Non-pigmented ciliary epithelial cell (primary cell): ENCODE measurements at places on chromosomes 5 and 9.

- DNase-seq = peak; percentile 47
Observed at GRCh38 chr5:172008689-172009141, 2.3 kb upstream of the FBXW11 start.

- no peak for DNase-seq
Observed at GRCh38 chr5:149121145-149121544, 20.1 kb upstream of the ABLIM3 start.

- no peak for DNase-seq
Observed at GRCh38 chr9:111154081-111154562, 115.9 kb upstream of the LPAR1 start.

DNA sequence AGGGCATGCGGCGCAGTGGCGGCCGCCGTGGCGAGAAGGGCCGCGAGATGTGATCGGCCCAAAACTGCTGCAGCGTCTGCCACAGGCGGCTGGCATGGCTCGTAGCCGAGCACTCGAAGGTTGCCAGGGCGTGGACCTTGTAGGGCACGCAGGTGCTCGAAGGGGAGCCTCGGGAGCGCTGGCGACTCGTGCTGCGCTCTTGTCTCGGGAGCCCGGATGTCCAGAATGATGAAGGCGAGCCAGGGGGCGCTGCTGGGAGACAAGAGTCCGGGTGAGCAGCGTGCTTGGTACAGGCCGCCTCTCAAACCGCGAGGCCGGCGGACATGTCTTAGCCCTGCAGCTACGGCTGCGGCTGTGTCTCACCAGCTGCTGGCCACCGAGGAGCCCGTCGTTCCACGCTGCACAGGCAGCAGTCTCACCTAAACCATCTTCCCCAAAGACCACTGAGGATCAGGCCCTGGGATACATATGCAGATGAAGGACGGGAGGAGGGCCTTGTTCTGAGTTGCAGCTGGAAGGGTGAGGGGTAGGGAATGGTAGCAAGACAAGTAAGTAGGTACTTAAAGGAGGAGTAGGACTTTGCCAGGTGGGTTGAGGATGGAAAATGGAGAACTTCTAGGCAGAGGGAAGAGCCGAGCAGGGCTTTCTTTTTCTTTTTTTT is 1.7 kb downstream of the CBY3 start:
- DNase-seq = no peak

DNA sequence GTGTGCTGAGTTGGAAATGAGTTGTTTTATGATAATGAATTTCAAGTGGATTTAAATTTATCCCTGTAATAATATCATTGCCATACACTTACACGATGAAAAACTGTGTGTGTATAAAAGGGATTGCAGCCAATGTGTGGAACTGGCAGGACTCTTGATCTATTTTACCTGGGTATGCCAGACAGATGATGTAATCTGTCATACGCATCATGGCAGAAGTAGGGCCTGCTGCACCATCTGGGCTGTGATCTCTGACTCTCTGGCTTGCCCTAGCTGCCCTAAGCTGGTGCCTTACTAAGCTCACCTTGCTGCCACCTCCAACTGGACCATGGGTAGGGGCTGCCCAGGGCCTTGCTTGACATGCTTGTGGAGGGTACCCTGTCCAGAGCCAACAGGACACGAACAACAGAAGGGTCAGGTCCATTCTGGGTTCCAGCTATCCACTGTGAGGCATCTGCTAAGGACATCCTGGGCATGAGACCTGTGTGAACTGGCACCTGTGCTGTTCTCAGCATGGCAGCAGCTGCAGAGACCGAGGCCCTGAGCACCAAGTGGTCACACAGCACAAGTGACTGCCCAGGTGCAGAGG is 184.2 kb downstream of the FSTL4 start:
- no peak for DNase-seq

DNA sequence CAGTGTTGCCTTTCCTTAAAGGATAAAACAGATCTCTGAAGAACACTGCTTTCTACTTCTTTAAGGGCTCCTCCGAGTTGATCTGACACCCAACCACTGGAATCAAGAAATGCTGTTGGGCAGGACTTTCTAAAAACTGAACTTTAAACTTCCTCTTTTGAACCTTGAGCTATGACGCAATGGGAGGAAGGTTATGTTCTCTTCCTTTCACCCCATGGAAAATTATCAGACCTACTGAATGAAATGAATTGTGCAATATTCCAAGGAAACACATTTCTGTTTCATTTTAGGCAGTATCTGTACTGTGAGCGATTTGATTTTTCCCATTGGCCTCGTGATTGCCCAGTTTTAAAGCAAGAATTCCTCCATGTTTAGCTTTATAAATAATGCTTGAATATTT is 206.0 kb upstream of the PRR16 start:
- no peak for DNase-seq

GRCh38 chr5:176578391-176578808 is 29.3 kb downstream of the CDHR2 start:
- DNase-seq = no peak

- no peak for DNase-seq
Observed at GRCh38 chr9:9498846-9499245, 1114.0 kb downstream of the PTPRD start.

DNA sequence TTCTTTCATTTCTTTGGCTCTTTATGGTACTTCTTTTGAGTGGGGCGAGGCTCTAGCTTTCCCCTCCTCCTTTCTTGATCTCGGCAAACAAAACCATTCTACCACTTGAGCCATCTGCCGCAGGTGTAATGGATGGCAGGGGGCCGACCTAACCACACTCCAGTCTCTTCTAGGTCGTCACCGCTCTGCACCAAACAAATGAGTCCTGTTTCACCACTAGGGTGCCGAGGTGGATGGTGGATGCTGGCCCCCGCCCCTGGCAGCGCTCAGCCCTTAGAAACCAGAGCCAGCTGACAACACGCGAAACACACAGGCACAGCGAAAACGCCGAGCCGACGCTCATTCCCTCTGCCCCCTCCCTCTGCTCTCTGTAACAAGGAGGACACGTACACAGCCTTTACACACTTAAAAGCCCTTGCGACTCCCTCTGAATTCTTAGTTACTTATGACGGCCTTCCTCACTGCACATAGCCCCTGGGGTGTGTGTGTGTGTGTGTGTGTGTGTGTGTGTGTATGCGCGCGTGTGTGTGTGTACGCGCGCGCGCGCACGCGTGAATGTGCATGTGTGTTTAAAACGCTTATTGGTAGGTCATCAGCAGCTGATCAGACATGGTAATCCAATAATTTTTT is 199.4 kb downstream of the MEF2C start:
- no peak for DNase-seq

DNA sequence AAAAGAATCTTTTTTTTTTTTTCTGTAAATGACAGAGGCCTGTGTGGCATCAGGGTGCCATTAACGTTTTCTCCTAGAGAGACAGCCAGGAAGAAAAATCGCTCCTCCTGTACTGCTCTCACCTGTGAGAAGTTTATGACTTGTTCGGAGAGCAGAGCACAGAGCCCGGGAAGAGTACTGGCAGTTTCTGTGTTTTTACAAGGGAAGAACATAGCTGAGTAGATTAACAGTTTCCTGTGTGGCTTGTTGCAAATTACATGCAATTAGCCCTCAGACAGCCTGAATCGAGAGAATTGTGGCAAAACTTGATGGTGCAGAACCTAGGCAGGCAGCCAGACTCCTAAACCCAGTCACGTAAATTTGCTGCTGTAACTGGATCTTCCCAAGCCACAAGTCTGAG is 32.1 kb downstream of the PRKACG start:
- DNase-seq = no peak

DNA sequence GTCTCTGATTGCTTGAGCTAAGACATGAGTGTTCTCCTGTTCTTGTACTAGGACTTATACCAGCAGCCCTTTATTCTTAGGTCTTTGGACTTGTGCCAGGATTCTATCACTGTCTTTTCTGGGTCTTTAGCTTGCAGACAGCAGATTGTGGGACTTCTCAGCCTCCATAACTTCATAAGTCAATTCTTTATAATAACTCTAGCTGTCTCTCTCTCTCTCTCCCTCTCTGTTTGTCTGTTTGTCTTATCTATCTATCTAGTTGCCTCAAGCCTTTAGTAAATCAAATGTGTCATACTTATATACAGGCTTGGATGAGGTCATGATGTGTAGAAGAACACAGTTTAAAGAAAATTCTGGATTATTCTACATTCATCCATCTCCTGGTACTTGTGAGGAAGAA is 11.5 kb upstream of the ANKRD55 start:
- DNase-seq = no peak

DNA sequence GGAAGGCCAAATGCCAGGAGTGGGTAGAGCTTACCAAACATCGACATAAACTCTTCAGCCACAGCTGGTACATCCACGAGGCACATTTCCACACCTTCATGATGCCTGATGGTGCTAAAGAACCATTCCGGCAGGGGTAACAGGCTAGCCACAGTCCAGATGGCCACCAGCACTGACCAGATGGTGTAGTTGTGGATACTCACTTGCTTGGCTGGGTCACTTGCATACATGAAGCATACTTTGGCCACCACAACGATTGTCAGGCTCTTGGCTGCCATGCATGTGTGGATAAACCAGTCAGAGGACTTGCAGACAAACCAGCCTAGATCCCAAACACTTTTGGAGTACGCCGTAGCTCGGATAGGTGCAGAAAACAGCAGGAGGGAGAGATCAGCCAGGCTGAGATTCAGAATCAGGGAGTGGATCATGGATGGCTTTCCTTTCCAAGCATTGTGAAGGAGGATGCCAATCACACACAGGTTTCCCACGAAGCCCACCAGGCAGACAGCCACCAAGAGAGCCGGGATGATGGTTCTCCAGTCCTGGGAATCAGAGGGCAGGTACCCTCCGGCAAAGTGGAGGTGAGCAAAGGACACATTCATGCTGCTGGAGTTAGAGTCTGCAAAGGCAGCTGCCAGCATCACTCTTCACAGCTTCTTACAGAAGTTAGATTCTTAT is 378 bp downstream of the GPR151 start:
- DNase-seq = no peak

- DNase-seq = peak; percentile 75
Observed at GRCh38 chr9:33159777-33160127, 7.4 kb downstream of the B4GALT1 start.

GRCh38 chr9:124220946-124221451 is 36.8 kb upstream of the NEK6 start:
- DNase-seq = no peak

DNA sequence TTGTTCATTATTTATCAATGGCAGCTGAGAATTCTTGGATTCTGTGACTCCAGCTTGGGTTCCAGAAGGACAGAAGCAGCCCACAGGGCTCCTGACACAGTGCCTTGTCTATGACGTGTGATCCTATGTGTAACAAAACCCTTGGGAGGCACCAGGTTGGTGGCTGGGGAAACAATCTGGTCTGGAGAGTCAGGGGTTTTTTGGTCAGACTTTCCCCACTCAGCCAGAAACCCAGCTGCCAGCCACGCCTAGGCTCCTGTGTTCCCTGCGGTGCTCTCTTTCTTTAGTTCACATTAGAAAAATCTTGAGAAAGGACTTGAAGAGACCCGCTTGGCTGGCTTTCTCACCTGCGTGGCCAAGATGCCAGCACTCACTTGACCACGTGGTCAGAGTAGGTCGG is 15.5 kb upstream of the ZBED3 start:
- DNase-seq = no peak

- DNase-seq = peak; percentile 83
Observed at GRCh38 chr9:105510024-105510423, 47.9 kb upstream of the FKTN start.

DNA sequence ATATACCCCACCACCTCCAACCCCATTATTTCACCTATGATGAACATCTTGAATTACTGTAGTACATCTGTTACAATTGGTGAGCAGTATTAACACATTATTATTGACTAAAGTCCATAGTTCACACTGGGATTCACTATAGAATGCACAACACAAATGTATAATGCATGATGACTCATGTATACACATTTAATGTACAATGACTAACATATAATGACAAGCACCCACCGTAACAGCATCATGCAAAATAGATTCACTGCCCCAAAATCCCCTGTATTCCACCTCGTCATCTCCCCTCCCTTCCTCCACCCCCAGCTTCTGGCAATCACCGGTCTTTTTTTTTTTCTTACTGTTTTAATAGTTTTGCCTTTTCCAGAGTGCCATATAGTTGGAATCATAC is 47.1 kb upstream of the NEK6 start:
- no peak for DNase-seq

GRCh38 chr5:56814963-56815657 is at the start of gene MAP3K1:
Gene MAP3K1, plus strand, starts transcription at chr5:56815549. Its CDS starts 25 bp downstream, at chr5:56815574.
- DNase-seq = no peak

DNA sequence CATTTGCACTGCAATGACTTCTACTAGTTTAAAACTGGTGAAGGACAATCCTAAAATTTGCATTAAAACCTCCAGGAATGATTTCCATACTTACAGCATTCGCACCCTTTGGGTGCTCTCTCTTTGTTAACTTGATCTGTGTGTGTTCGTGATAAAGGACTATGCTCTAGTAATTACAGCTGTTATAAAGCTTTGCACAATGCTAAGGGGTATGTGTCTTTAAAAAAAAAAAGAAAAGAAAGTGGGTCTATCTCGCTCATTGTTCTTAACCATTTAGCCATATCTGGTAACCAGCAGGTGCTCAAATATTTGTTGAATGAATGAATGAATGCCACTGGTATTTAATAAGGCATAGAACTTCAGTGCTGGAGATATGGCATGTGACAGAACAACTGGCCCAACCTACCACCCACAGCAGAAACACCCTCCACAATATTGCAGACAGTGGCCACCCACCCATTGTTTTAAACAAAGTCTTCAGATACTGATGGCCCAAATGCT is 8.7 kb downstream of the TRIM36 start:
- no peak for DNase-seq

GRCh38 chr5:87900419-87900818 is 368.2 kb downstream of the TMEM161B start:
- no peak for DNase-seq

- no peak for DNase-seq
Observed at GRCh38 chr9:76608575-76609273, 149.7 kb downstream of the GCNT1 start.

DNA sequence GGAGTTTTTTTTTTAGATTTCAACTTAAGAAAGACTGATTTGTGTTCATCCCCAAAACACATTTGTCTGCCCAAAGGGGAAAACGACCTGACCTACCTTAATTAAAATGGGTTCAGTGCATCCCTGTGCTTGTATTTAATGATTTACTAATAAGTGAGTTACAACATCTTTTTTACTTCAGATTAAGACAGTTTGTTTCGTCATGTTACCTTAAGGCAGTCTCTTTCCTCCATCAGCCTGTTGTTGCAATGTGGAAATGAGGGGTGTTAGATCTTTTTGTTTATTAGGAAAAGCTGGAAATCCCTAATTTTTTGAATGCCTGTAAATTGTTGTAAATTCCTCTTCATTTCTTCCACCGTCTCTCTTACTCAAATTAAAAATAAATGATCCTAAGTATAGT is 177.5 kb downstream of the GDNF start:
- no peak for DNase-seq

- DNase-seq = peak; percentile 24
Observed at GRCh38 chr5:36692791-36693763, 86.7 kb downstream of the SLC1A3 start.

GRCh38 chr5:119274767-119275130 is 81.1 kb upstream of the TNFAIP8 start:
- peak; percentile 76 for DNase-seq

- no peak for DNase-seq
Observed at GRCh38 chr5:116098998-116099397, 14.2 kb downstream of the COMMD10 start.

- no peak for DNase-seq
Observed at GRCh38 chr9:83623679-83624076, 735 bp downstream of the IDNK start.

GRCh38 chr5:68277431-68277830 is 61.9 kb downstream of the PIK3R1 start:
- DNase-seq = peak; percentile 65
